Cerebellum (tissue), 4 donors: ENCODE measurements at places on chromosomes 5 and 9. TPM values are rescaled to one million over a fixed set of nuclear protein-coding genes. Genes with fewer than 3 reads are reported as not detected.

GPRIN1 gene
- total RNA-seq: 38.9 TPM

IL31RA gene
- total RNA-seq: not detected

GRCh38 chr5:156529892-156530291 is 202.9 kb downstream of the SGCD start:
- no peak for DNase-seq

DNA sequence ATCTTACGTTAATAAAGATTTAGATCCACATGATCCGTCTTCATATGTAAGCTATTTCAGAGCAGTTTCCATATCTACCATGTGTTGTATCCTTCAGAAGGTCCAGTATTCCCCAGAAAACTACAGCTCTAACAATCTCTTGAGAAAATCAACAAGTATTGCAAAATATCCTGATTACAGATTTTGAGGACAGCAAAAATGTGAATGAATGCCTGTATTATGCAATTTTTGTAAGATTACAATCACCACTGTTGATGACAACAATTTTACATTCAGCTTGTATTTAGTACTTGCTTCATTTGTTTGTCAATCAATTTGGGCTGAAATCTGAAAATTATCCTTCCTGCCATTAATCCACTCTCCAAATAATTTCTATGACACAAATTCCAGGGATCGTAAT is 43.0 kb upstream of the FLT4 start:
- no peak for DNase-seq

PCDH1 gene
- 27.4 TPM for total RNA-seq

TAF1L gene
- total RNA-seq: not detected
